Skin of body (tissue), 3 donors: ENCODE measurements at places on chromosomes 6 and 20. TPM values are rescaled to one million over a fixed set of nuclear protein-coding genes. Genes with fewer than 3 reads are reported as not detected.

DNA sequence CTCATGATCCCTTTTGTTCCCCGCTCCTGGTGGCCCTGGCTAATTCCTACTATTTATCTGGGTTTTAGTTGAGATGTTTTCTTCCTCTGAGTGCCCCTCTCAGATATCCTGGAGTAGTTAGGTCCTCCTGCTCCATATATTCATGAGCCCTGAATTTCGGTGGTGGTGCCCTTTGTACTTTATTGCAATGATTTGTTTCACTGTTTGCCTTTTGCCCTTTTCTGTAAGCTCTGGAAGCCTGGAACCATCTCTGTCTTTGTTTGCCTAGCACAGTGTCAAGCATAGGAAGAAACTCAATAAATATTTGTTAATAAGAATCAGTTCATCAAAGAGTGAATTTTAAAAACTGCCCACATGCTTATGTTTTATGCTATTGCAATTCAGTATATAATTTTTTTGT, 144.9 kb downstream of the DNAH8 start:
- DNase-seq: no peak

DNA sequence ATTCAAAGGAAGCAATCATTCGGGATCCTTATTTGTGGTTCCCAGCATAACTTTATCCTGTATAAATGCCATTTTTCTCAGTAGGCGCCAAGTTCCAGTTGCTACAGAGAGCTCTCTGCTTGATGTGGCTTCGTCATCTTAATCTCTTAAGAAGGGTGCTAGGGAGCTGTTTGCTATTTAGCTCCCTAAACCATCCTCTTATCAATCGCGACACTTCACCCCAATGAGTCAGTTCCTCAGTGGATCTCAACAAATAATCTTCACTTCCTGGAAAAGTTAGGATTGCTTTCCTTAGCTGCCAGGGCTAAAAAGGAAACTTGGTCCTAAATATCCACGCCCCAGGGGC, 1.3 kb upstream of the NKAIN2 start:
- DNase-seq: no peak

DNA sequence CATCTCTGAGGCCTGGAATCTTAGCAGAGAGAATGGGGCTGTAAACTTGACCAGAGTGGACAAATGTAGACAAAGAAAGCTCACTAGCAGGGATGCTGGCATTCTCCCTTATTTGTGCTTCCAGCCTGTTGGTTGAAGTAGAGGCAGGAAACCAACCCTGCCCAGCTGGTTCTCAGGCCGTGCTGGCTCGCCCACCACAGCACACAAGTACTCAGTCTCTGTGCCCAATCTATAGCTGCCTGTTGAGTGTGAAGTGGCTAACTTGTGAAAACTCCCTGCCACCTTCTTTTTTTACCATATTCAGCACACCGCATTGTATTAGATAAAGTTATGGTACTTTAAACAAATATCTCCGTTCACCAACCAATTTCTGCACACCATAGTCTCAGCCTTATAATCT, 37.3 kb downstream of the HDDC2 start:
- no peak for DNase-seq

GRCh38 chr20:41615676-41616075, 2.5 kb downstream of the CHD6 start:
- no peak for DNase-seq

Gene ESR1
- 2.2 TPM for total RNA-seq

DNA sequence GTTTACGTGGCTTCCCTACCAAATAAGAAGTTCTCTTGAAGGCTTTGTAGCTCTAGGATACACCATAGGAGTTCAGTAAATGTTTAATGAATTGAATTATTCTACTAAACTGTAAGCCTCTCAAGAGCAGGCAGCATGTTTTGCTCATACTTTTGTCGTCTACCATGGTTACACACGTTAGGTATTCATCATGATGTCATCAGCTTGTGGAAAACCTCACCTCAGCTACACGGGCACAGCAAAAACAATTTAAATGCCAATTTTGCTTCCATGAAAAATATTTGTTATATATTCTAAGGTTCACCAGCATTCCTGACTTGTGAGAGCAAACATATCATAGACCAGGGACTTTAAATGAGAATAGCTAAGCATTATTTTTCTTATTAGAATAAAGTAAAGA, 16.7 kb downstream of the NCOA5 start:
- no peak for DNase-seq

Gene FKBP1C
- not detected for total RNA-seq

GRCh38 chr6:4891141-4891540, 112.7 kb downstream of the RPP40 start:
- DNase-seq: no peak

Gene NKX2-4
- total RNA-seq: not detected

DNA sequence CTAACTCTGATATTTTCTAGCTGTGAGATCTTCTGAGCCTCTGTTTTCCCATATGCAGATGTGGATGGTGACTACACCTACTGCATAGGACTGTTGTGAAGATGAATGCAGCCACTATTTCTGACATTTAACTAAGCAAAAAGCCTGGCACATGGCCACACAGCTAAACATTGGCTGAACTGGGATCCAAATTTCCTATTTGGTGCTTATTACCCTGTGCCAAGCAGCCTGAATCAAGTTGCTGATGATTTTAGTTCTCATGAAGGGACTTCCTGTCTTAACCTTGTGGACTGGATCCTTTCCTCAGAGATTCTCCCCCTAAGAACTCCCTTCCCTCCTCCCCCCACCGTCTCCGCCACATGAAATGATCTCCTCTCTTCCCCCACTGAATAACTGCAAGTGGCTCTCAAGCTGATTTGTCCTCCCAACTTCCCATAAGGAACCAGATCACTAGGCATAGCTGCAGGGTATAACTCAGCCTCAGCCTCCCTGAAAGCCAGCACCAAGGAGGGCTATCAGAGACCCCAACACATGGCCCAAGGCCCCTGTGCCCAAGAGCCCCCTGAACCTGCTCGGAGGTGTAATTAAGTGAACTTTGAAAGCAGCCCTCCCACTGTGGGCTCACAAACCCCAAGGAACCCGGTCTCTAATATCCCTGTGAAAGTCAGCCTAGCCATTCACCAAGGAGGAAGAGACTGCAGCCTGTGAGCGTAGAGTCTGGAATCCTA, 55.7 kb downstream of the MAFB start:
- no peak for DNase-seq

- no peak for DNase-seq
Observed at GRCh38 chr6:82744286-82745015, 321.2 kb downstream of the UBE3D start.

GRCh38 chr6:127391094-127391953, 47.9 kb upstream of the ECHDC1 start:
- DNase-seq: peak; percentile 91

- no peak for DNase-seq
Observed at GRCh38 chr6:52209770-52210169, 23.6 kb downstream of the IL17A start.

Gene OR2H1
- not detected for total RNA-seq

- DNase-seq: no peak
Observed at GRCh38 chr6:27694547-27694874, 217.7 kb downstream of the OR2B2 start.

DNA sequence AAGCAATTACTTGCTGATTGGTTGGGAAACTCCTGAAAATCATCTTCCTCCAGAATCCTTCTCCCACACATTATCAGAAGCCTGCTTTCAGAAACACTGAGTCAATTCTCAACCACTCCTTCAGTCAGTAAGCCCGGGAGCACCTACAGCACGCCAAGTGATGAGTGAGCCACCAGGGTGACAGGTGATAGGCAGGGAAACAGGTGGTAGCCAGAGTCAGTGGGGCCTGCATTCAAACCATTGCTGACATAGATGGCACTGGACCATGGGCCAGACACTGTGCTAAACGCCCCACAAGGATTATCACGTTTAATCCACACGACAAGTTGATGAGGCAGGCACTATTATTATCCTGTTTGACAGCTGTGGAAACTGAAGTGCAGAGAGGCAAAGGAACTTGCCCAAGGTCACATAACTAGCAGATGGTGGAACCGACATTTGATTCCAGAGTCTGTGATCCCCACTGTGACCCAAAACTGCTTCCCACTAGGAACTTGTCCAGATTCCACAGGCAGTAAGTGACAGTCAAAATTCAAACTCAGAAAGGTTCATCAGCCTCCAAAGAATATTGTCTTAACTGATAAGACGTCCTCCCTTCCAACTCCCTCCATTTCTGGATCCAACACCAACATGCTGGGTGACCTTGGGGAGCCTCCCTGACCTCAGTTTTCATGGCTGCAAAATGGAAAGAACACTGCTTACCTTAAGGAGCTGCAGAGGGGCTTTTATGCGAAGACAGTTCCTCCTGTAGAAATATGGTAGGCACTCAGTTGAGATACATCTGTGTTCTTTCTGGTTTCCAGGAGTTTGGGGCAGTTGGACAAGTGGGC, 23.9 kb upstream of the TOP1 start:
- DNase-seq: no peak

- DNase-seq: no peak
Observed at GRCh38 chr6:36149476-36149875, 19.2 kb downstream of the MAPK13 start.

Gene SLC4A11
- total RNA-seq: 0.59 TPM

Gene PAX1
- 1.2 TPM for total RNA-seq

DNA sequence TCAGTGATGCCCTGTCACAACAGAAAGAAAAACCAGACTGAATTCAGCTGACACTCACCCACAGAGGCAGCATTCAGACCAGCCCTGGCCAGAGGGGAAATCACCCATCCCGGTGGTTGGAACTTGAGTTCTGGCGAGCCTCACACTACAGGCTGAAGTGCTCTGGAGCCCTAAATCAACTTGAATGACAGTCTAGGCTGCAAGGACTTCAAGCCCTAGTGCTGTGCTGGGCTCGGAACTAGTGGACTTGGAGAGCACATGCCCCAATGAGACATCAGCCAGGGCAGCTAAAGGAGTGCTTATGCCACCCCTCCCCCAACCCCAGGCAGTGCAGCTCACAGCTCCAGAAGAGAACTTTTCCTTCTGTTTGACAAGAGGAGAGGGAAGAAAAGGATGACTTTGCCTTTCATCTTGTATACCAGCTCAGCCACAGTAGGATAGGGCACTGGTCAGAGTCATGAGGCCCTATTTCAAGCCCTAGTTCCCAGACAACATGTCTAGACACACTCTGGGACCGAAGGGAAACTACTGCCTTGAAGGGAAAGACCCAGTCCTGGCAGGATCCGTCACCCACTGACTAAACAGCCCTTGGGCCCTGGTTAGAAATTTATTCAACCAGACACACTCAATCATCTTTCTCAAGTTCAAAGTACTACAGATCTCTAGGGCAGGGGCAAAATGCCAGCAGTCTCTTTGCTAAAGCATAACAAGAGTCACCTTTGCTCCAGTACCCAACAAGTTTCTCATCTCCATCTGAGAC, 43.2 kb upstream of the PNRC1 start:
- DNase-seq: no peak

Gene CEP250
- 23.1 TPM for total RNA-seq

DNA sequence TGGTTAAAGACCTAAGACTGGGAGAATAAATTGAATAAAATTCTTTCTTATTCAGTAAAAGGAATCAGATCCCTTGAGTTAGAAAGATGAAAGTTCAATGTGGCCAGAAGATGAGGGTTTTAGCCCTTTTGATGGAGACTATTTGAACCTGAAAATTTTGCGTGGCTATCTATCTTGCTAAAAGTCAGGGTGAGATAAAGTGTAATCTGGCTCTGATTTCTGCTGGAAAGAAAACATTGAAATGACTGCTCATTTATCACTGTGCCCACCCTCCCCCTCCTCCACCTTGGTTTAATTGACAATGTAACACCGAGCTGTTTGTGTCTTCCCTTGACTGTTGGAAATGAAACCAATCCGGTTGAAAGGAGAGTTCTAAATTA, 32.9 kb upstream of the TCF21 start:
- no peak for DNase-seq

Gene RPS21
- total RNA-seq: 742 TPM

DNA sequence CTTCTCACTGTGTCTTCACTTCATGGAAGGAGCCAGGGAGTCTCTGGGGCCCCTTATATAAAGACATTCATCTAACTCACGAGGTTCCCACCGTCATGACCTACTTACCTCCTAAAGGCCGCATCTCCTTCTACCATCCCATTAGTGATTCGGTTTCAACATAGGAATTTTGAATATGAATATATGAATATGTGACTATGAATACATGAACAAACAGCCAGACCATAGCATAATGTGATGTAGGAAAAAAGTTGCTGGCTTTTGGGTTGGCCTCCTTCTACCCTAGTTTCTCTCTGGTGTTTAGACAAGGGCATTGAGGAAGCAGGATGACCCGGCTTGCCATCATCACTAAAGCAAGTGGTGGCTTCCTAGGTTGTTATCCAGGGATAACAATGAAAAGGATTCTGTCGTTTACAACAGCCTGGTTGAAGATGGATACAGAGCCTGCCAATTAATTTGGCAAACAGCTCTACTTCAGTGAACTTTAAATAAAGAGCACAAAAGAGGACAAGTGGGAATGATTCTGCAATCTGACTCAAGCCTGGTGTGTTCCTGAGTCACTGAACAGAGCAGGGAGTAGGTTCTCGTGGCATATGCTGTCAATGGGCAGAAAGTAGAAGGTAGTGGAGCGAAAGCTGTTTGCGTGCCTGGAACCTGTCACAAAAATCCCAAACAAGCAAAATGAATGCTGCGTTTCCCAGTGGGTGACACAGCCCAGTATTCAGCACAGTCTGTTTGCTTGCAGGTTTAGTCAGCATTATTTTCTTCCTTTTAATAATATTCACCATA, 44.0 kb upstream of the DOK5 start:
- no peak for DNase-seq

DNA sequence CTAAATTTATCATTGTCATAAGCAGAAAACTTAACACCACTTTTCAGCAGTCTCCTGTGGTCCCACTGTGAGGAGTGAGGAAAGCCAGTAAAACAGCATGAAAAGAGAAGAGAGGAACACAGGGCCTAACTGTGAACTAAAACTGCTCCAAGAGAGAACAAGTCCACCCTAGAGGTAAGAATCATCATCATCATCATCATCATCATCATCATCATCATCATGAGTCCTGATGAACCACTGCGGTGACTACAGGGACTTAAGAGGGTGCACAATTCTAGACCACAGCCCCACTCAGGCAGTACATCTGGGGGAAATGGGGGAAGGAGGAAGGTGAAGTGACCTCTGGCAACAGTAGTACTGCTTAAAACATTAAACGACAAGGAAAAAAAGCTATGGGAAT, 13.6 kb downstream of the ZNF337 start:
- no peak for DNase-seq

GRCh38 chr20:36113566-36114250, 40.8 kb upstream of the EPB41L1 start:
- no peak for DNase-seq

Gene SMPDL3A
- 20.7 TPM for total RNA-seq

- no peak for DNase-seq
Observed at GRCh38 chr6:2433711-2434110, 188.3 kb upstream of the GMDS start.
